ENCODE measurements at places on chromosomes 5 and 9.

GRCh38 chr9:69719983-69720382 is 39.8 kb downstream of the PTAR1 start:
- DNase-seq = no peak

GRCh38 chr9:19162026-19162366 is 34.7 kb upstream of the PLIN2 start:
- no peak for DNase-seq

DNA sequence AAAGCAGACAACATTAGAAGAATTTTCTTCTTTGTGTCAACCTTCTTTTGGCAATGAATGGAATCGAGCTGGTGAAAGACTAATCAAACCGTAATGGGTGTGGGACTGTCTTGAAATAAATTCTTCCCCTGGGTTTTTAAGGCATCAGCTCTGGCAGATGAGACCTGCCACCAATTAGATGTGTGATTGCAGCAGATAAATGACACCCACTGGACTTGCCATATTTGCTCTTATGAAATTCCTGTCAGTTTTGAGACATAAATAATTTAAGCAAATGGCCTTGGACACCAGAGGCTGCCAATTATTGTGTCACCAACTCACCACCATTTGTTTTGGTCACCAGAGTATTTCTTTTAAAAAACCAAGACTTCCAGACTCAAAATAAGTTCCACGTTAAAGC is 135.9 kb upstream of the RGMB start:
- DNase-seq = no peak

GRCh38 chr9:131484051-131484445 is 18.7 kb upstream of the POMT1 start:
- DNase-seq = no peak

- DNase-seq = no peak
Measured at GRCh38 chr9:126708178-126708577, 94.5 kb downstream of the LMX1B start.

GRCh38 chr5:140840978-140841962 is at the start of gene PCDHA8:
PCDHA8 (plus strand) TSS chr5:140841187; CDS start chr5:140841322, 135 bp downstream.
- no peak for DNase-seq

DNA sequence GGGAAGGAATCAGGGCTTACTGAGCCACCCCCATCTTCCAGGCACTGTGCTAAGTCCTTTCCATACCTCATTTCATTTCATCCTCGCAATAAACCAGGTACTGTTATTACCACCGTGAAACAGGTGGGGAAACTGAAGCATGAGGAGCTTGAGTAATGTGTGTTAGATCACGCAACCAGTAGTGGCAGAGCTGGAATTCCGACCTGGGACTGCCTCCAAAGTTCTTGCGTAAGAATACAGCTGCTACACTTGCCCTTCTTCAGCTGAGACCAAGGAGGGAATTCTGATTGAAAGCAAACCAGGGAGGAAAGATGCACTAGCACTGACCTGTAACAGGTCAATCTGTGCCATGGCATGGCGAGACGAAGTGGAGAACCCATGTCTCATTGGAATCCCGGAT is 113.4 kb upstream of the MSX2 start:
- no peak for DNase-seq

- DNase-seq = no peak
Measured at GRCh38 chr9:98235126-98235525, 20.3 kb downstream of the TBC1D2 start.

GRCh38 chr5:2130361-2130760 is 247.6 kb upstream of the IRX4 start:
- DNase-seq = no peak

DNA sequence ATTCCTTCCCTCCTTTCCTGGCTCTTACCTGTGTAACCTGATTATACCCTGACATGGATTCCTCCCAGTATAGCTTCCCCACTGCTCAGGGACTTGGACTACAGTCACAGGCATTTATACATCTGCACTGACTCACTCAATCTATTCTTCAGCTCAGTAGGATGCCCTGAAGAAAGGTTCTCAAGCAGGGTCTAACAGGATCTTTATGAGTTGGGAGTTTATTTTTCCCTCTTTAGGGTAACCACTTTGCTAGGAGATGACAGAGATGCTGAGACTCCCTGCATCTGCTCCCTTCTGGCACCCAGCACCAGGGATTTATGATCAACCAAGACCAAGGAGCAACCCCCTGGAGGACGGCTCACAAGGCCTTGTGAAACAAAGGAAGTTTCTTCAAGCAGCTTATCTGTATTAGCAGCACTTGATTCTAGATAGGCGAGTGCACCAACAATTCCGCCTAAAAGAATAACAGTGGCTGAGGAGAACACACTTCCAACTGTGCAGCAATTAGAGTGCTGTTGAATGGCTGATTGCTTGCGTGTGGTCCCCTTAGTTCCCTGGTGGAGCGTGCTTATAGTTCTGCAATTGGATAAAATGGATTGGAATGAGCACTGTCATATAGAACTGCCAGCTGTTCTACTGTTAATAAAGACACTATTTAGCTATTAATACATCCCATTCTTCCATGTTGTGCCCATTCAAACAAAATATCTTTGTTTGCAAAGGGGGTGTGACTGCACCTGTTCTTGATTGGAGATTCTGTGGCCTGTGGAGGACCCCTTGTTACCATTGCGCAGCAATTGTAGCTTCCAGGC is 482.6 kb downstream of the ZNF608 start:
- DNase-seq = no peak

- no peak for DNase-seq
Measured at GRCh38 chr9:111005746-111006470, 32.4 kb downstream of the LPAR1 start.

- no peak for DNase-seq
Measured at GRCh38 chr9:68780720-68781119, 75.7 kb downstream of the PIP5K1B start.

GRCh38 chr5:128225245-128226030 is 141.9 kb downstream of the SLC12A2 start:
- DNase-seq = no peak

DNA sequence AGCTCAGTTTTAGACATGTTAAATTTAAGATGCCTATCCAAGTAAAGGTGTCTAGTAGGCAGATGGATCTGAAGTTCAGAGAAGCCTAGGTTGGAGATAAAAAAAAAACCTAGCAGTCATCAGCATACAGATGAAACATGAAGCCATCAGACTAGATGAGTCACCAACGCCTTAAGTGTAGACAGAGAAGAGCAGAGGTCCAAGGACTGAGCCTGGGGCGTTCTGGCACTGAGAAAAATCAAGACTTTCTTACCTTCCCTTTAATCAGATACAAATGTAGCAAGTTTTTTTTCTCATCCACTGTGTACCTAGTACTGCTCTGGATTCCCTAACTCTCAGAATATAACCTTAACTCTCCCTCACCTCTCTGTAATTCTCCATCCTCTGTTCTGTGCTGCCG is 97.3 kb downstream of the SIL1 start:
- no peak for DNase-seq

DNA sequence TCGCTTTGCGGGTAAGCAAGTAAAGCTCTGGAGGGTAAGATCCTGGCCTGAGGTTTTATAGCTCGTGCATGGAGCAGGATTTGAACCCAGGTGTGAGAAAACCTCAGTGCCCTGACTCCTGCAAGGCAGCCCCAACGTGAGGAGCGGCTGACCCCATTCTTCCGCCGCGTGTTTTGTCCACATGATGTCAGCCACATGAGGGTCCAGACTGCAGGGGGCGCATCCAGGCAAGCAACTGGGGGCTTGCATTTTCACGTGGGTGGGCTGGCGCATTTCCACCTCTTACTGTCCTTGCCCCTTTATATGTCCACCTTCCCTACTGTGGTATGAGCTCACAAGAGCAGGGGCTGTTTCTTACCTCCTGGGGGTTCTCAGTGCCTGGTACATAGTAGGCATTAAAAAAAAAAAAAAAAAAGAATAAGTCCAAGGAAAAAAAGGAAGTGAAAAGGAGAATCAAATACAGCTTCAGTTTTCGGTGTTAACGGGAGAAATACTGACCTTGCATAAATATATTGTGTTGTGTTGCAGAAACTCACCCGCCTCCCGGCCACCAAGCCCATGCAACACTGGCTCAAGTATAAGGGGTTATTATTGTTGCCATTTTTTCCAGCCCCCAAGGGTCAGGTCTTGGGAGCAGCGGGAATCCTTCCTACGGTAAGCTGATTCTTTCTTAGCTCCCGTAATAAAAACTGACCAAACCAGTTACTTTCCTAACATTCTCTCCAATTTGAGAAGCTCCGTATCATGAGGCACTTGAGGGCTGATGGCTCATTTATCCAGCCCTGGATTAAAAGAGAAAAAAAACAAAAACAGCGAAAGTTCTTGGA is 15.0 kb downstream of the TLX3 start:
- no peak for DNase-seq

- no peak for DNase-seq
Measured at GRCh38 chr5:135700731-135701130, 121.9 kb upstream of the CXCL14 start.

DNA sequence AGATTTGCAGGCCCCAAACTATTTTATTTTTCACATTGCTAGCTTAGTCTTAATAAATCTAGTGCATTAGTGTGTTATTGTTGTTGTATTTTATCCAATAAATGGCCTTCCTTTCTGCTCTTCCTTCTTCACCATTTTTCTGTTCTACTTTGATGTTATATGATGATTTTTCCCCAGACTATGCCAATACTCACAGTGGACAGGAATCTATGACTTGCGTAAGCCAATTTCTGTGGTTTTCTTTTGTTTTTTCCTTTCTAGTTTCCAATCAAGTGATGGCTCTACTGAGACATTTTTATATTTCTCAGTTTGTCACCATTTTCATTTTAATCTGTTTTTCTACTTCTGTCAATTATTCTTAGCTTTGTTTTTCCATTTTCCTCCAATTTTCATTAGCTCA is 106.8 kb upstream of the FBXL7 start:
- no peak for DNase-seq

DNA sequence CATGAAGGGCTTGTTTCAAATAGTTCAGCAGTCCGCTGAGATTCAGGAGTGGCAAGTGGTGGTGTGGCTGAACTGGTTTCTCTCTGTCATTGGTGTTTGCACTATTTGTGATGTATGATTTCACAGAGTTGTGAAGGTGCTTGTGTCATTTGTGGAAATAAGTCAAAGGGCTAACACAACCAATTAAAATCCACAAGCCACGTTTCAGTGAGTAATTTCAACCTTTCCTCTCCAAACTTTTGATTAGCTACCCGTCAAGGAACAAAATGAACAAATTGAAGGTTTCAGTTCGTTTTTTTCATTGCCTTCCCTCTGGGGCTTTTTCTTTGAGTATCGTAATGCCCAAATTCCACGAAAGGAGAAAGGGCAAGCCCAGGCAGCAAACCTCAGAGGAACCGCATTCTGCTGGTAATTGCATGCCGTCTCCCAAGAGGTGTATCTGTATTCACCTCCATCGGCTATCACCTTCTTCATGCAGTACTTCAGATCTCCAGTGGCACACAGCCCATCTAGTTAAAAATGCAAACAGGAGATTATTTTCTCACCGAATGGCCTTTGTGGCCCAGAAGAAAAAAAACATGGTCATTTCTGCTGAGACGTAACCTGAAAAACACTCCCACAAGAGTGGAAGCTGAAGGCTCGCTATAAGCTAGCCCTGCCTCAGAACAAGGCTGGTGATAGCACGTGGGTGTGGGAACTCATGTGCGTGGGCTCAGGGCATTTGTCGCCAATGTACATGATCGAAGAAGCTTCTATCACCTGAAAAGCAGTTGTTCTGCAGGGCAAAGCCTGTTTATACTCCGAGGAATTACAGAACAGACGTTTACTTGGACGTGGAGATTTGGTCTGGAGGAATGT is 197.1 kb downstream of the NR3C1 start:
- no peak for DNase-seq

DNA sequence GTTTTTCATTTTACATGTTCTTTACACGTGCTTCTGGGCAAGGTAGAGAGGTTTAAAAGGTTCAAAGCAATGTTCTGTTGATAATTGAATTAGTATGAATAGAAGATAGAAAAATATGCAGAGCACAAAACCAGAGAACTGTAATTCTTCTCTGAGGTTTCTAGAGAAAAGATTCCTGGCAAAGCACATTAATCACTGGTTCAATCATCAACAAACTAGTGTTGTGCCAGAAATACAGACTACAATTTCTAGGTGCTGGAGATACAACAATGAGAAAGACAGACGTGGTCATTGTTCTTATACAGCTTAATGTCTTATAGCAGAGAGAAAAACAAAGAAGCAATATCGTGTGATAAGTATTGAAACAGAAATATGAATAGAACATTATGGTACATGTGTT is 25.5 kb downstream of the MEGF9 start:
- no peak for DNase-seq

DNA sequence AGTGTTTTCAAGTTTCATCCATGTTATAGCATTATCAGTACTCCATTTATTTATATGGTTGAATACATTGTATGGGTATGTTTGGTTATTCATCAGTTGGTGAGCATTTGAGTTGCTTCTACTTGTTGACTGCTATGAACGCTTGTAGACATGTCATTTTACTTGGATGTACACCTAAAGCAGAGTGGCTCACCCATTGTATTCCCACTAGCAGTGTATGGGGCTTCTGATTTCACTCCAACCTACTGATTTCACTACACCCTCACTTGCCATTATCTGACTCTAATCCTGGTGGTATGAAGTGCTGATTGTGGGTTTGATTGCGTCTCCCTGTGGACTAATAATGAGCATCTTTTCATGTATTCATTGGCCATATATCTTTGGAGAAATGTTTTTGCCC is 9.5 kb downstream of the NPM1 start:
- no peak for DNase-seq

DNA sequence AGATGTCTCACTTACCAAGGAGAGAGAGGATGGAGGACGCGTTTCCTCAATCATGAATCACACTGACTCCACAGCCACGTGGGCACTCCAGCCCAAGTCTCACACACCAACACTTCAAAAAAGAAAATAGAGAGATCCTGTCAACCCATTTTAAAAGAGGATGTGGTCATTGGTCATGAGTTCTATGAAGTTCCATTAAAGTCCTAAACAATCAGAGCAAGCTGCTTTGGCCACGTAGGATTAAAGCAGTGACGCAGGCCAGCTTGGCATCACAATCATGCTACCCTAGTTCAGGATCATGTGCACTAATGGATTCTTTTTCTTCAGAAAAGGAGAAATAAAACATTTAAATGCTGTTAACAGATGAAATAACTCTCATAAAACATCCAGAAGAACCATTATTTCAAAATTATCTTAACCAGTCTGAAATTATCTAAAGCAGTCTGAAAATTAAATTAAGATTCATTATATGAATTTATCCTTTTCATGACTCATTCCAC is 108.1 kb downstream of the SEMA5A start:
- DNase-seq = no peak

DNA sequence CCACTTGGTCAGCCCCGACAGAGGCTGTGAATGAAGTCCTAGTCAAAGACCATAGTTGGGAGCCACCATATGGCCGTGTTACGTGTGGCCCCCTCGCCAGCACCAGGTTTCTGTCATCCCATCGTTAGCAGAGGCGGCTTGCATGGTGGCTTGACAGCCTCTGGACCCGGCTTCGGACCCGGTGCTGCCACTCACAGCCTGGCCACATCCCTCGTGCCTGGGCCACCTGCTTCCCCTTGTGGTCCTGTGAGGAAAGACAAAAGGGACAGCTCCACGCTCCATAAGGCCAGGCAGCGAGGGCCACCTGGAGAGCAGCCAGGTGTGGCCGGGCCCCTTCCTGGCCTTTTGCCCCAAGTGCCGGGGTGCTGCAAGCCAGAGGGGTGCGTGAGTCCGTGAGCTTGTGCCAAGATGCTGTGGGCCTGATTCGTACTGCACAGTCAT is 6.2 kb downstream of the NKD2 start:
- no peak for DNase-seq

- DNase-seq = peak; percentile 96
Measured at GRCh38 chr9:121545875-121546423, 46.3 kb upstream of the GGTA1 start.

- no peak for DNase-seq
Measured at GRCh38 chr5:126963822-126964375, 66.5 kb downstream of the MARCHF3 start.
